Non-pigmented ciliary epithelial cell (primary cell): ENCODE measurements at places on chromosomes 4 and X.
A peak's percentile ranks its signal among the peaks of the same experiment; 100 is the strongest.

- no peak for DNase-seq
Measured at GRCh38 chrX:80667967-80668366, 141.7 kb downstream of the BRWD3 start.

- no peak for DNase-seq
Measured at GRCh38 chr4:174928174-174928573, 10.0 kb downstream of the ADAM29 start.

DNA sequence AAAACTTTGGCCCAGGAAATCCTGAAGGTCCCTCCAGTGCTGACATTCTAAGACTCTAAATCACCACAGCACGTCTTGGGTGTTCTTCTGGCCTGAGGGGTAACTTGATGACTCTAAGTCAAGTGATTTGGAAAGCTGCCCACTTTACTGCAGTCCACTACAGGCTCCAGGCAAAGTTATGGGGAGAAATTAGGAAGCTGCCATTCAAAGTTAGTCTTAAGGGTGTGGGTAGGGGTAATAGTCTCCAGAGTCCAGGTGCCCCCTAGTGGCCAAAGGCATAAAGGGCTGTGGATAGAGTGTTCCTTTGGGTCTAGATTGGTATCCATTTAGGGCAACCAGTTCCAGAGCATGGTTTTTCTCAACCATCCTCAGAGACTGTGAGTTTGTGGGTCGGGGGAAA is 38.7 kb upstream of the SLC16A2 start:
- peak; percentile 26 for DNase-seq

DNA sequence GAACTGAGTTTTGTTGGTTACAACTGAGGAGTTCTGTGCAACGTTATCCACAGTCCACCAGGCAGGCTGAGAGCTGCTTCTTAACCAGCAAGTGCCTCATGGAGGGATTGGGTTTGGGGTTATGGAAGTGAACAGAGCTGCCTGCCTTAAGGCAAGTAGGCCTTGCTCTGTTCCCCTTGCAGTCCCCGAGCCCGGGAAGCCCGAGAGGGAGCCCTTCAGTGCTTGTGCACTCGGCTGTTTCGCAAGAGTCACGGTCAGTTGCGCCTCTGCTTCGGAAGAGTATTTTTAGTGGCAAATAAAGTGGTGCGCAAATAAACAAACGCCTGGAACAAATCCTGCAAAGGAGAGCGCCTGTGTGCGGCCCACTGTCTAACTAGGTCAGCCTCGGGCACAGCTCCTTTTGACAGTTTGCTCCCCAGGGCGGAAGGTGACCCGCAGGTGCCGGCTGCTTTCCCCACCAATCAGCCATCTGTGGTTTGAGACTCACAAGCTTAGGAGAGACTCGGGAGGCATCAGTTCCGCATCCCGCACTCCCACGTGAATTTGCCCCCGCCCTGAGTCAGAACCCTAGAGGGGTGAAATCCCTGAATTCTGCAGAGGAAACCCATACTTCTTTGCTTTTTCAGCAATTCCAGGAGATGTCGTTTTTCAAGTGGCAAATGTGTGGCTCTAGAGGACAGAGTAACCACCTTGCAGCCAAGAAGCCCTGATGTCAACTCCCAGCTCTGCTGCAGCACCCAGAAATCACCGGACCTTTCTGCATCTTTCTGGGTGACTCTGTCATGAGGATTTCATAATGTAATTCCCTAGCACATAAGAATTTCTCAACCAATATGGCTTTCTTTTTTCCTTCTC is 56.8 kb downstream of the LGI2 start:
- DNase-seq, result no peak

DNA sequence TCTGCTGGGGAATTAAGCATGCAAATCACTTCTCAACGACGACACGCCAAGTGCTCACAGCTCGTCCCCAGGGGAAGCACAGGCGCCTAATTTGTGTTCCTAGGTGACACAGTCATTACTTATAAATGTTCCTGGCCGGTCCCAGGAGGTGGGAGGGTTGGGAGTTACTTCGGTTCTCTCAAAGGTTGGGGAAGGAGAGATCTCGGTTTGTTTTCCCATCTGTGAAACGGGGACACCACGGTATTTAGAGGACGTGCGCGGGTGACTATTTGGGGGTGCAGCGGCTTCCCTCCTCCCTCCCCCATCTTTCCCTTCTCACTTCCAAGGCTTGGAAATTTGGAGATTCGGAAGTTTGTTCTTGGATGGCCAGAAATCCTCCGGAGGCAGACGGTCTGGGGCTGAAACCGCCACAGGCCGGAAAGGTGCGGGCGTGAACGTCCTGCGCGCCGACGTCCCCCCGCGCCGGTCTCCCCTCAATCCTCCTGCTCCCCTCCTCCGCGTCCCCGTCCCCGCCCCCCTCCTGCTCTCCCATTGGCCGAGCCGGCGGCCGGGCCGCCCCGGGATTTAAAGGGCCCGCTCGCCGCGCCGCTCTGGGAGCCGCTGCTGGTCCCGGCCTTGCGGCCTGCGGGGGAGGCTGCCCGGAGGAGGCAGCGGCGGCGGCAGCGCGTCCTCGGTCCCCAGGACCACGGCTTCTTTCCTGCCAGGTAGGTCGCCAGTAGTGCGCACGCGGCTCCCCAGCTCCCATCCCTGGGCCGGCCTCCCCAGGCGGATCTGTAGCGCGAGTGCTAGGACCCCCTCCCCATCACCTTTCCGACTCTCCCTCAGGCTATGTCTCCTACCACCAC is at the start of gene PORCN:
TSS of gene PORCN (plus strand) at position 593 of the 845 bp plus-strand sequence. CDS start 829 bp downstream, outside the sequence.
- no peak for DNase-seq

DNA sequence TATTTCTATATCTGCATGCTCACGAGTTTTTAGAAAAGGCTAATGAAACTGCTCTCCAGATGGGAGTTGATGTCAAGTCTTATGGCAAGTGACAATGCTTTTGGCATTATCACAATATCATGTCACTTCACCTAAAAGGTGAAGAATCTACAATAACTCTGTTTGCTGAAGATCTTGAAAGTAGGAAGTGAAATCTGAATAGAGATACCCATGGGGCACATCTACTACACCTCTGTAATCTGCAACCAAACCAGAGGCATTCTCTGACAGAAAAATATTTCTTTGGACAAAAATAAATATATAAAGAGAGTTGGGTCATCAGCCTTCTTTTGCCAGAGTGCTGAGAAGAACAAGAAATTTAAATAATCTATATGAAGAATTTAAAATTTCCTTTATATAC is 3.9 kb upstream of the VAMP7 start:
- DNase-seq, result no peak

- DNase-seq, result no peak
Measured at GRCh38 chr4:165621983-165622382, 243.2 kb downstream of the CPE start.

GRCh38 chrX:110692866-110693265 is 102.8 kb downstream of the CHRDL1 start:
- no peak for DNase-seq

GRCh38 chr4:106670976-106671375 is 302.4 kb upstream of the GIMD1 start:
- DNase-seq, result no peak

DNA sequence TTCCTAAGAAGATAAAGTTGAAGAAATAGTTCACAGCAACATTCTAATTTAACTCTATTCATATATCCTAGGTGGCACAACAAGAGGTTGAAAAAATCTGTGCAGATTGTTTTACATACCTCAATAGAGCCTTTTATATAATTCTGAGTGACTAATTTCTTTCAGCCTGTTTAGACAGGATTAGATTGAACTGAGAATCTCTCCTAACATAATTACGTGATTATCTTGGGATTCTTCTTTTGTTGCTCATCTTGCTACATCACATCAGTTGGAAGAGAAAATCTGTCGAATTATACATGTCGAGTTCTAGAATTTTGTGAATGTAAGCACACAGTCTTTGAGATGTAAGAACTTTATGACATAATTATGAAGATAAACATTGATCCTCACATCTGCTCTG is 1873.7 kb upstream of the IGFBP7 start:
- DNase-seq, result no peak

DNA sequence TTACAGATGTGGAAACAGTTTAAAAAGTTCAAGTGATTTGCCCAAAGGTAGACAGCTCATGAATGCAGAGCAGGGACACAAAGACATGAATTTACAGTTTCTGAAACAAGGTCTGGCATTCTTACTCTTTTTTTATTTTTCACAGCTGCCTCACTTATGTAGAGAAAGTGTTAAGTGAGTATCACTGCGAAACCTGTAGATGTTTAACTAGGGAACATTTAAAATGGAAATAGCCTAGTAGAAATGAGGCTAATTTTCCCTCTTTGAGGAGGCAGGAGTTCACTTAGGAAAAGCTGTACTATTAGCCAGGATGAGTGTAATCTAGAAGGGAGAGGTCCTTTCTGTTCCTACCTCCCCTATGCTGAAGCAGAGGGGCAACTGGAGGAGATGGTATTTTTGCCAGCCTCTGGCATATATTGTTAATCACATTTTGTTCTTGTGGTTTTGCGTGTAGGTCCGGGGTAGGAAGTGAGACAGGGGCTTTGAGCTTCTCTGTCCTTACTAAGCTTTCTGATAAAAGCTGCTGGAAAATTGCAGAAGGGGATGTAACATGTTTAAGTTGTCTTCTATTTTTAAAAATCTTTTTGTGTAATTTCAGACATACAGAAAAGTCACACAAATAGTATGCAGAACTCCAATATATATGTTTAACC is 492.8 kb upstream of the NR3C2 start:
- DNase-seq, result no peak

GRCh38 chr4:23384741-23385140 is 505.1 kb downstream of the PPARGC1A start:
- DNase-seq, result no peak

DNA sequence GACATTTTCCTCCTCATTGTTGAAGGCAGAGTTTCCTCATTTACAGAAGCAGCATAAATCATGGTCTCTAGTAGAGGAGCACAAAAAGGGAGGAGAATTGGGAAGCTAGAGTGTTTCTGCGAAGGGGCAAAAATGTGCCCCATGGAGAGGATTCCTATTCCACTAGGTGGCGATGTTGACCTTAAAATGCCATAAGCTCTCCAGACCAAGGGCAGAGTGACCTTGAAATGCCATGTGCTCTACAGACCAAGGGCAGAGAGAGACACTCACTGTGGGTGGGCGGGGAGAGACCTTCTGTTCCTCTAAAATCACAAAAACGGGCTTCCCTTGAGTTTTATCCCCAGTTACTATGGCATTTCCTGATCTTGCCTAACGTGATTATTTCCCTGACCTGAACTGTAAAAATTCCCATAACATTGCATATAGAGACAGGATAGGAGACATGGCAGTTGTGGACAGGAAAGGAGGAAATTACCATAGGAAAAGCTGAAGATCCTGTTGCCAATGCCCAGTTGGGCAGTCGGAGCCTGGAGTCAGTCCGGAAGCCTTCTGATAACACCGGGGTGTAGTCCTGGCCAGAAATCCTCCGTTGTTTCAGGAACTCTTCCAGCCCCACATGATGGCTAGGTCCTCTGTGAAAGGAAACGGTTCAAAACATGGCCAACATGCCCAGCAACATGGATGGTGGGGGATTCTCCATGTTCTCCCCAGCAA is 567.7 kb downstream of the MAGEB5 start:
- no peak for DNase-seq

- DNase-seq, result no peak
Measured at GRCh38 chr4:103044183-103044582, 24.7 kb upstream of the SLC9B1 start.

DNA sequence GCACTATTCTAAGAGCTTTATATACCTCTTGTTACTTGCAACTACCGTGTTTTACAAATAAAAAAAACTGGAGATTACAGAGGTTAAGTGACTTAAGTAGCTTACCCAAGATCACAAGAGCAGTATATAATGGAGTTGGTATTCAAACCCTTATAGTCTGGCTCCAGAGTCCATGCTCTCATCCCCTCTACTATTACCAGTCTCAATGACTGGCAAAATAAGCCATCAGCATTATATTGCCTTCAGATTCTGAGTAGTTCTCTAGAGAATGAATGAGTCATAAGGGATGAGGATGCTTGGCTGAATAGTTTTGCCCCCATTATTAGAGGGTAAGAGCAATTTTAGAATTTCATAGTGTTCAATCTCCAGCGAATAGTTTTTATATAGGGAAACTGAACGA is 170.1 kb upstream of the ATOH1 start:
- DNase-seq, result no peak

GRCh38 chr4:2949782-2950125 is 13.5 kb downstream of the NOP14 start:
- no peak for DNase-seq

DNA sequence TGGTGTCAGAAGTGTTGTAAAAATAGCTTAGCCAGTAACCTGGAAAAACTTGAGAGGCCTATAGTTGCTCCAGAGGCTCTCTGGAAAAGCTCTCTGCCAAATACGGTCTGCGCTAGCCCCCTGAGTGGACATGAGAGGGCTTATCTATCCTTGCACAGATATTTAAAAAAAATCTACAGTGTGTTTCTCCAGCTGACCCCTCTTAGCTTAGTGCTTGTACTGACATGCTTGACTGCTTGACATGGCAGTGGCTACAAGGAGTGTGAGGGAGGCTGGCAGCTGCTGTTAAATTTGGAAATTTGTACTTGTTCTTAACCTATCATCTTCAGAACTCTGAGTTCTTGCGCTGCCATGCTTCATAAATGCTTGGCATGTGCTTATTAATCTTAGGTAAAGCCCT is 229.2 kb downstream of the RBMX2 start:
- DNase-seq, result no peak

DNA sequence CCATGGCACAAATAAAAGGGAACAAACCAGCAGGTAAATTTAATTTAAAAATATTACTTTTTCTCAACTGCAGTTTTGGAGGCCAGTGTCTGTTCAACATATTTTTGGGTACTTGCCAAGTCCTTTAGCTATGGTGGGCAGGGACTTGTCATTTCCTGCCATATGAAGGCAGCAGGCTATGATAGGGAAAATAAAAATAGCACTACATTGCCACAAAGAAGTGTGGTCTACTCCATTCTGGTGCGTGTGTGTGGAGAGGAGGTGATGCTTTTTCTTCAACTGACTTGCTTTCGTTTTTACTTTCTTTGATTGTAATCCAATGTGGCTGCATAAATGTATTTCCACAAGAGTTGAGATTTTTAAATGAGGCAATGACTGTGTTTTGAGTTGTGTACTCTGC is 17.2 kb downstream of the GPR174 start:
- no peak for DNase-seq

DNA sequence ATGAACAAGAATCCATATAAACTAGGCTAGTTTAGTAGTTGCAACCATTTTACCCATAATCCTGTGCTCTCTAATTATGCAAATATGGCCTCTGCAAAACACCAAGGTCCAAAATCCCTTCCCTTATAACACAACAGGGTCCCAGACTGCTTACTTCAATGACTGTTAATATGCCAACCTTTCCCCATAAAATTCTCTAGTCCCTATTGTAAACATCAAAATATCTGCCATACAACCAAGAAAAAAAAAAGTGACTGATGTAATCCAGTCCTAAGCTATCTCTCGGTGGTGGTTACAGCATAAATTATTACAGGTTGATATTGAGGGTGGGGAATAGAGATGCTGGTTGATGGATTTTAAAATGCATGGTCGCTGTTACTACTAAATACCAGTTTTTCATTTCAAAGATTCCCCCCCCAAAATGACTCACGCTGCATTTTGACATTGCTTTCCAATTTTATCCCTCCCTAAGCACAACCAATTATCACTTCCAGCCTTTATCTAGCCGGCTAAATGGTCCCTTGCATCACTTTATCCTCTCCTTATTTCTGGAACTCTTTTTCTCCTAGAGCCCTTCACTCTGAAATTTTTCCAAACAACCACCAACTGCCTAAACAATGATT is 44.8 kb downstream of the TSPAN5 start:
- DNase-seq, result no peak
